NCI-H187 (cell line): ENCODE measurements at places on chromosomes 11 and 22.

DNA sequence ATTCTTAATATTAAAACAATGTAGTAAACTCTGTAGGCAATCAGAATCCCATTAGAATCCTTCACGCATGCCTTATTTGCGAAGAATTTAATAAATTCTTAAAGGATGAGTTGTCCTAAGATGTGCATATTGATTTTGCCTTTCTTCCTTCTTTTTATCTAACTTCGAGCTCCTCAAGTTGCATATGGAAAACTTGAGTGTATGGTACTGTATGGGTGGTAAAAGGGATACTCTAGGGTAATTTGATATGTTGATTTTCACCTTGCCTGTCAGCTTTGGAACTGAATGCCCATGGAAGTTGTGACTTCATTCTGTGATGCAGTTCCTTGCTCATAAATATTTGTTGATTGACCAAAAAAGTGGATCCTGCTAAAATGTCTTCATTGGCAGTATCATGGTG is 193.8 kb downstream of the DDX10 start:
- DNase-seq, result no peak

GRCh38 chr22:28139961-28140360 is 220.9 kb upstream of the PITPNB start:
- DNase-seq, result no peak

DNA sequence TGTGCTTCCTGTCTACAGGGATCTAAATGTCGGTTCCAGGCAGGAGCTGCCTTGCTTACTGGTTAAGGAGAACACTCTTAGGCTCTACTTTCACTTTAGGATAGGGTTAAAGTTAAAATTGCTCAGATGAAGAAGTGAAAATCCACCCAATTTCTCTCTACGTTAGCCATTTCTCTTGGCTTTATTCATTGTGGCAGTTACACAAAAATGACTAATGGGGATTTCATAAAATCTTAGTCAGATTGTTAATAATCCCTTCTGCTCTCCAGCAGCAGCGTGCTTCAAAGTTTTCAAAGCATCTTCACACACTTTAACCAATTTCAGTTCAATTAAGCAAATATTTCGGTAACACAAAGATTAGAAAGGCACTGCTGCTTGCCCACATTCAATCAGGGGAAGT is 58.4 kb upstream of the RCN1 start:
- DNase-seq, result no peak

- DNase-seq, result no peak
These were observed 1.2 kb downstream of the ARHGEF17 start for GRCh38 chr11:73308961-73309919.

DNA sequence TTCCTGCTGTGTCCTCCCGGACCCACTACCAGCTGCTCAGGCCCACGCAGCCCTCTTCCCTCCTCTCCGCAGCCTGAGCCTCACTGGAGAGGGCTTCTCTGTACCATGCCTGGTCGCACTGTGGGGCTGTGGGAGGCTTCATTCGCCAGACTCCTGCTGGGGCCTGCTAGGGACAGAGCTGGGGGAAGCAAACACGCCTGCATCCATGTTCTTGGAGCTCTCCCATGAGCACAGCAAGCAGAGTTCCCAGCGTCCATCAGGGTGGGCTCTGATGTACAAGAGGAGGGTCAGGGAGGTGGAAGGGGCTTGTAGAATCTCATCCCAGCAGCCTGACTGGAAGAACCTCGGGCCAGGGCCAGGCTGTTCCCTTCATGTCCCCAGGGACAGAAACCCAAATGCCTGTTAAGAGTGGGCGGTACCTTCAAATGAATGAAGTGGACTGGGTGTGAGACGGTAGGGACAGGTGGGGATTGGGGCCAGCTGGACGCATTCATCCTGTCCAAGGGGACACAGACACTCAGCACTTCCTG is 59.9 kb downstream of the MPPED1 start:
- DNase-seq, result no peak

DNA sequence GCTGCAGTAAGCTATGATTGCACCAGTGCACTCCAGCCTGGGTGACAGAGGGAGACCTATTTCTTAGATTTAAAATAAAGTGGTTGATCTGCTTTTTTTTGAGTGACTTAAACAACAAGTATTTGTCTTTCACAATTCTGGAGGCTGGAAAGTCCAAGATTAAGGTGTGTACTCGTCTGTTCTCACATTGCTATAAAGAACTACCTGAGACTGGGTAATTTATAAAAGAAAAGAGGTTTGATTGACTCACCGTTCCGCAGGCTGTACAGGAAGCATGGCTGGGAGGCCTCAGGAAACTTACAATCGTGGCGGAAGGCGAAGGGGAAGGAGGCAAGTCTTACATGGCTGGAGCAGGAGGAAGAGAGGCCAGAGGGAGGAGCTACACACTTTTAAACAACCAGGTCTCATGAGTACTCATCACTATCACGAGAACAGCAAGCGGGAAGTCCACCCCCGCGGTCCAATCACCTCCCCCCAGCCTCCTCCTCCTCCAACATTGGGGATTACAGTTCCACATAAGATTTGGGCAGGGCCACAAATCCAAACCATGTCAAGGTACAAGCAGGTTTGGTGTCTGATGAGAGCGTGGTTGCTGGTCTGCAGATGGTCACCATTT is 19.7 kb upstream of the OSBPL5 start:
- no peak for DNase-seq

DNA sequence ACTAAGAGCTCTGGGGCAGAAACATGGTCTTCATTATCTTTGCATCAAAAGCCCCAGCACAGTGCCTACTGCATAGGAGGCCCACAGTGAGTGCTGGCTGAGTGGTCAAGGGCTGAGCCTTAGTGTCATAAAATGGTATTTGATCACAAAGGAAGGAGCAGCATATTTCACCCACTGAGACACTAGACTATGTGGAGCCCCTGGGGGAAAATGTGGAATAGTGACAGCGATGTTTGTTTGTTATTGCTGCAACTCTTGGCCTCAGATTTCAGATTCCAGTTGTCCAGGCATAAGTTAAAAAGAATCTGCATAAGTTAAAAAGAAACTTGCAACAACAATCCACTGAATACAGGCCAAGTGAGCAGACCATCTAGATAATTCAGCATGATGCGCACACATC is 7.0 kb downstream of the KIRREL3 start:
- no peak for DNase-seq

DNA sequence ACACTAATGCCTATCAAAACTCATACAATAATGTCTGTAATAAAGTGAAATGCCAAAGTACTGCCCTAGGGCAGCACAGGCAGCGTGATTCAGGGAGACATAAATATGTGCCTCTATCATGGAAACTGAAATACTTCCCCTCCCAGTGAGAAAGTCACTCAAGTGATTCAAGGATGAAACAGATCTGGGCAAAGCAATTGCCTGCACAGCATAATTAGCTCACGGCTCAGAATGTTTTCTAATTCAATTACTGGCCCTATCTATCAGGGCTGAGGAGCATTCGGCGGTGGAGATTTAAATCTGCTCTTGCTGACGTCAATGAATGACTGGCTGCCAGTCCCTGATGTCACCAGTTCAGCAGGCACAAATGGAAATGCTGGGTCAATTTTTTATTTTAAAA is 27.7 kb upstream of the PPP2R1B start:
- DNase-seq, result no peak

DNA sequence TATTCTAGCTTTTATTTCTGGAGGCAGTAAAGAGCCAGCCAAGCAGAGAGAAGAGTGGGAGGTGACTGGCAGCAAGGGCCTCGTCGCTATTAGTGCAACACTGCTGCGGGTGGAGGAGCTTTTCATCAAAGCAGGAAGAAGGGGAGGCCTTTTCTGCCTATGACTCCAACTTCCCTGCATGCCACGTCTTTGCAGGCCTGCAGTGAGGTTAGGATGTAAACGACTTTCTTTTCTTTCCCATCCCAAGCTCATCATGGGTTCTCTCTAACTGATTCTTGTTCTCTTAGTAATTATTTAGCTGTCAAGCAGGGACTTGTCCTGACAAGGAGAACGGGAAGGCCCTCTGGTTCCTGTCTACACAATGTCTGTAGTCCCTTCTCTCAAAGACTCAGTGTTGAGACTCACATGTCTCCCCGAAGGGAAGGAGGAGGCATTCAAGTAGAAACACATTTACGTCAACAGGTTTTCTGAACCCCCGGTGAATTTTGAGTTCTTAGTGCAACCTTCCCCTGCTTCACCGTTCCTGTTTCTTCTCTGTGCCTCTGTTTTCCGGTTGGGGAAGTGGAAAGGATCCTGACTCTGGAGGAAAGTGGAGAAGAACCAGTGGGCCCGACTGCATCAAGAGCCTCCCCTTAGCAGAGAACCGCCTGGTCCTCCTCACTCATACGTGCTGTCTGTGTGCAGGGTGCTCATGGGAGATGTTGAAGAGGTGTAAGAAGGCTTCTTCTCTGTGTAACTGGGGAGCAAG is 56.9 kb downstream of the PACS1 start:
- DNase-seq, result peak; percentile 4

- DNase-seq, result no peak
These were observed 61.2 kb upstream of the SLC22A12 start for GRCh38 chr11:64529559-64530520.

DNA sequence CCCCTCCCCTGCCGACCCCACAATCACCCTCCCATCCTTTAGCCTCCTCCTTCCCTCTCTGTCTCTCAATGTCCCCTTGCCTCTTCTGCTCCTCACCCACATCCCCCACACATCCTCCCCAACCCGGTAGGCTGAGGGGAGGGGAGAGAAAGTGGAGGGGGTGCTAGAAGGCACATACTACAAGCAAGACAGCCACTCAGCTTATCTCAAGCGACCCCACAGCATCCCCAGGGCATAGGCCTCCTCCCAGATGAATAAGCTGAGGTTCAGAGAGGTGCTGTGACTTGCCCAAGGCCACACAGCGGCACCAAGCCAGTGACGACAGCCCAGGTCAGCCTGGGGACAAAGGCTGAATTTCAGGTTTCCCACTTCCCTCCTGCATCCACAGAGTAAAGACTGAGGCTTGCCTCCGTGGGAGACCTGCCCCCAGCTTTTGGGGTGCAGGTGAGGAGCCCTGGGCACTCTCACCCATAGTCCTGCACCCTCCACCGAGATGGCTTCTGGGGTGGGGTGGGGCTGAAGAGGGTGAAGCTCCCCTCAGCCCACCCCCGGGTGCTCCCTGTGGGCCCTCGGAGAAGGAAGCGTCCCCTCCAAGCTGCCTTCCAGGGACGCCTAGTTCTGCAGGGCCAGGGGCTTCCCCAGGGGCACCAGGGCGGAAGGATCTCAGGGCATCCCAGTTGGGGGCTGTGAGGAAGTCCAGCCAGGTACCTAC is 511 bp downstream of the RAC2 start:
- no peak for DNase-seq

DNA sequence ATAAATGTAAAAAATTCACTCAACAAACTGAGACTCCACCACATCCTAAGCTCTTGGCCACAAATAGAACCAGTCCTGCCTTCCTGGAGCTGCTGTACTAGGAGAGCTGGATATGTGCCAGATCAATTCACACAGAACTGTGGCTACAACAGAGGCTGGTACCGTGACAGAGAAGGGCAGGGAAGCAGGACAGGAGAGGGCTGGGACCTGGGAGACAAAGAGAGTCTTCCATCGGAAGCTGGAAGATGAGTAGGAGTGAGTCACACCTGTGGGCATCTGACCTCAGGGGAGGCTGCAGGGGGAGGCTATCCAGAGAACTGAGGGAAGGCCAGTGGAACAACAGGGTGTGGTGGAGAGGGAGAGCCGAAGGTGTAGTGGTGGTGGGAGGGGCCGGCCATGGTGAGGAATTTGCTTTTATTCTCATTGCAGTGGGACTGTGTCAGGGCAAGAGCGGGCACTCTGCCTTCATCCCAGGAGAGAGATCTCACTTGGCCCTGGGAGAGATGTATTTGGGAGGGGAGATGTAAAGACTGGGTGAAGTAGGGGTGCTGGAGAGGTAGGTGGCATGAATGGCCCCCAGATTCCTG is 1.9 kb upstream of the LTBP3 start:
- no peak for DNase-seq

DNA sequence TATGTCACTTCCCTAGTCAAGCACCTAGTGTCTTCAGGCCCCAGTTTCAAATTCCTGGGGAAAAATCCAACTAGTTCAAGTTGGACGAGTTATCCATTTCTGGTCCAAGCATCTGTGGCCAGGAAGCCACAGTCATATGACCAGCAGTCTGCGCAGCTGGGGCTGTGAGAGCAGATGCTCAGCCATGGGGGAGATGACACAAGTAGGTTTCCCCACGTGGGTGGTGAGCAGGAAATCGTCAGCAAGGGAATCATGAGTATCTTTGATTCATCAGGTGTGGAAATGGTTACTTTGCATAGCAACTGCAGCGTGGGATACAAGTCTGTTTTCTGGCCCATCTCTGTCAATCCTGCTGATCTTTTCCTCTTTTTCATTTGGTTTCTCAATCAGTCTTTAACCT is 185.3 kb downstream of the C11orf91 start:
- DNase-seq, result no peak

- no peak for DNase-seq
These were observed 46.7 kb upstream of the CTTN start for GRCh38 chr11:70351646-70352045.

DNA sequence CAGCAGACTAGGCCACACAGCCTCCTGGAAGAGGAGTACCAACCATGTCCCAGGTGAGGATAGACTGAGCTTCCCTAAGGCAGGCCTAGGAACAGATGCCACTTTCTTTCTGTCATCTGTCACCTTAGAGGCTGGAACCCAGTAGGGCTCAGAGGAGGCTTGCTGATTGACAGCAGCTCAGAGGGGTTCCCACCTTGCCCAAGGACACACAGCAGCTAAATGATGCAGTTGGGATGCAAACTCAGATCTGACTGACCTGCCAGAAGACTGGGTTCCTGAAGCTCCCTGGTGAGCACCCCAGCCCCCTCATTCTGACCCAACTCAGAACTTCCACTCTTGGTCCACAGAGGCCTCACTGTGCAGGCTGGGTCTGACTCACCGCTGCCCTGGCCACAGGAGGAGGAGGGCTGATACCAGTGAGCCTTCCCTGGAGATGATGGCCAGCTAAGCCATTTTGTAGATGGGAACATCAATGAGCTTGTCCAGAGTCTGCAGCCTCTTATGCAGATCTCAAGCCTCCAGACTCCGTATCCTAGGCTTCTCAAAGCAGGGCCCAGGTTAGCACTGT is 14.0 kb downstream of the CAPN5 start:
- DNase-seq, result no peak

- DNase-seq, result no peak
These were observed 21.7 kb downstream of the PTPN5 start for GRCh38 chr11:18769802-18770456.

- no peak for DNase-seq
These were observed 9.9 kb upstream of the CELSR1 start for GRCh38 chr22:46547179-46547882.

- no peak for DNase-seq
These were observed 38.3 kb upstream of the CXCR5 start for GRCh38 chr11:118845369-118845768.
